ENCODE measurements at places on chromosomes 6 and 20. TPM values are rescaled to one million over a fixed set of nuclear protein-coding genes. Genes with fewer than 3 reads are reported as not detected.

CD93 gene
- total RNA-seq, result not detected

LINC00237 gene
- not detected for total RNA-seq

SIRPG gene
- total RNA-seq, result not detected

ADGRF5 gene
- total RNA-seq, result under 0.01 TPM

PEDS1 gene
- 58.0 TPM for total RNA-seq

SNAP25 gene
- total RNA-seq, result 1.9 TPM

PPP1R16B gene
- not detected for total RNA-seq

PARD6B gene
- total RNA-seq, result 5.1 TPM

ITPR3 gene
- total RNA-seq, result 72.2 TPM

NR2E1 gene
- not detected for total RNA-seq

Data from mesangial cell (primary cell).